ENCODE measurements at places on chromosomes 13 and 19. TPM values are rescaled to one million over a fixed set of nuclear protein-coding genes. Genes with fewer than 3 reads are reported as not detected.

CYP4F2 gene
- total RNA-seq: 0.21 TPM

CEACAM8 gene
- not detected for total RNA-seq

OLFM2 gene
- 9.7 TPM for total RNA-seq

ERF gene
- total RNA-seq: 85.7 TPM

SIGLECL1 gene
- total RNA-seq: not detected

LIN7B gene
- 6.4 TPM for total RNA-seq

GTF3A gene
- 111 TPM for total RNA-seq

ZNF700 gene
- 10.4 TPM for total RNA-seq

RFXAP gene
- 2.9 TPM for total RNA-seq

PLEKHG2 gene
- total RNA-seq: 1,988 TPM

CYP2A6 gene
- 0.41 TPM for total RNA-seq

NAPSA gene
- 2.5 TPM for total RNA-seq

PRSS57 gene
- not detected for total RNA-seq

ZNF135 gene
- not detected for total RNA-seq

GSX1 gene
- not detected for total RNA-seq

KCTD4 gene
- not detected for total RNA-seq

PEAK3 gene
- total RNA-seq: not detected

CEACAM4 gene
- total RNA-seq: not detected

All from Panc1 (cell line).